MG63 (cell line): ENCODE measurements at places on chromosomes 13 and 19. TPM values are rescaled to one million over a fixed set of nuclear protein-coding genes. Genes with fewer than 3 reads are reported as not detected.

Gene MADCAM1
- total RNA-seq: not detected in 2 replicates

Gene NLRP11
- total RNA-seq: not detected in 2 replicates

Gene NLRP7
- not detected in 2 replicates for total RNA-seq

Gene CEACAM20
- total RNA-seq: not detected in 2 replicates

Gene RUBCNL
- not detected in 2 replicates for total RNA-seq

Gene IGFL1
- total RNA-seq: not detected in 2 replicates

Gene FUT1
- total RNA-seq: 0.07 and 0.16 TPM in 2 replicates

Gene KLF1
- not detected in 2 replicates for total RNA-seq

Gene IFT88
- 9.8 and 17.6 TPM in 2 replicates for total RNA-seq

Gene CYP2F1
- total RNA-seq: not detected in 2 replicates
